Activated CD4-positive, alpha-beta T cell treated with anti-CD3 and anti-CD28 coated beads, Interleukin-2, amount 50 U/mL, for 4 hours (primary cell): ENCODE measurements at places on chromosomes 3 and 15.

DNA sequence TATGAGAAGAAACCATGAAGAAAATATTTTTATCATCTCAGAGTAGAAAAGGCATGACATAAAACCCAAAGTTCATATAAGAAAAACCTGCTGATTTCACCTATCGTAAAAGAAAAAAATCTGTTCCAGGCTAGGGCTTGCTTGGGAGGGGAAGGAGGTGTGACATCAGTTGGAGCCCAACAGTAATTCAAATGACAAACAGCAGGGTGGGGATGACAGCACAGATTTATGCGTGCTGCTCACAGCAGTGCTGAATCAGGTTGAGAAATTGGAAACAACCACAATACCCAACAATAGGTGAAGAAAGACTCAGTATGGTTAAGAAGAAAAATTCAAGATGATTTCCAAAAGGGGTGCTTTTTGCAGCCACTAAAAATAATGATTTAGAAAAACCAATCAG lies 172.4 kb downstream of the PDE8A start:
- no peak for DNase-seq

DNA sequence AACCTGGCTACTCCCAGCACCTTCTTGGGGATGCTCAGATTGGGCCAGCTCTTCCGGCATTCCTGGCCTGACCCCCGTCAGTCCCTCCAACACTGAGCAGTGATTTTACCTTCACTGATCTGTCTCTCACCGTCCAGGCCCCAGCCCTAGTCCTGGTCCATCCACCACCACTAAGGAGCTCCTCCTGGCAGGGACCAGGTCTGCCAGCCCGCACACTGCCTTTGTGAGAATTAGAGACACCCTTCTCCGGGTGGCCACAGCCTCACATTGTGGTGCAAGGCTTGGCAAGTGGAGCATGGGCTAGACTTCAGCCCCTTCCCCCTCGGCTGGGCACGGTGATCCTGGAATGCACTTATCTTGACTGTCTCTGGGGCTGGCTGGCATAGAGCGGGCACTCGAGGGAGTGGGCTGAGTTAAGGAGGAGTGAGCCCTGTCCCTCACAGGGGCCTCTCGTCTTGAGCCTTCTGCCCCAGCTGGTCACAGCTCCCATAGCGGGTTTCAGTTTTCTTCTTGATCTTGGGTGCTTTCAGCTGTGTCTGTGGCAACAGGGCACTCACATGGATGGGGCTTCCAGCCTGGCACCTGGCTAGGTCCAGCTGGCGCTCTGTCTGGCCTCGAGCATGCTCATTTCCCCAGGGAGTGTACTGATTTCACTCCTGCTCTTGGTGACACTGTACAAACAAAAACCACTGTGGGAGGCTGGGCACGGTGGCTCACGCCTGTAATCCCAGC lies 53.9 kb downstream of the LINGO1 start:
- DNase-seq, result no peak

DNA sequence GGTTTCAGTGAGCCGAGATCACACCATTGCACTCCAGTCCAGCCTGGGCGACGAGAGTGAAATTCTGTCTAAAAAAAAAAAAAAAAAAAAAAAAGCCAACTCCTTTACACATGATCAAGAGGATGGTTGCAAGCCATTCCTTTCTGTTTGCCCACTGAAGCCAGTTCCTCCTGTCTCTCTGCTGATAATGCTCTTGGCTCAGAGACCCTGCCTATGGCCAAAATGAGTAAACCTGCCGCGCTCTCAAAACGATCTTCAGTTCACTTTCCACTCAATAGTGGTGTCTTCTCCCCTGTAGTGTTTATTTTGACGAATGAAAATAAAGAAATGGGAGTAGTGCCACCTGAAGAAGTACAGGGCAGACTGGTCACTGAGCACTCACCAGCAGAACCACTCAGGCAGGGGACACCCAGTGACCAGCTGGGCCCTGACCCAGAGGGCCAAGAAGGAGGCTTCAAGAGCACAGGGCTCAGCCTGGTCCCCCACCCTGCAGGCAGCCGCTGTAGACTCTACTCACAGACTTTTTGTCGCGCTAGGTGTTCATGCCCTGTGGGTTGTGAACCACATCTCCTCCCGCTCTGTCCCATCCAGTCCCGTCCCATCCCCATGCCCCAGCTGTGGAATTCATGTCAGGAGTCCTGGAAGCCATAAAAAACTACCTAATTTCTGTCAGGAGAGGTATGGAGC lies 23.6 kb downstream of the GRAMD2A start:
- DNase-seq, result no peak

GRCh38 chr3:182861348-182861747 lies 68.0 kb downstream of the ATP11B start:
- DNase-seq, result no peak

DNA sequence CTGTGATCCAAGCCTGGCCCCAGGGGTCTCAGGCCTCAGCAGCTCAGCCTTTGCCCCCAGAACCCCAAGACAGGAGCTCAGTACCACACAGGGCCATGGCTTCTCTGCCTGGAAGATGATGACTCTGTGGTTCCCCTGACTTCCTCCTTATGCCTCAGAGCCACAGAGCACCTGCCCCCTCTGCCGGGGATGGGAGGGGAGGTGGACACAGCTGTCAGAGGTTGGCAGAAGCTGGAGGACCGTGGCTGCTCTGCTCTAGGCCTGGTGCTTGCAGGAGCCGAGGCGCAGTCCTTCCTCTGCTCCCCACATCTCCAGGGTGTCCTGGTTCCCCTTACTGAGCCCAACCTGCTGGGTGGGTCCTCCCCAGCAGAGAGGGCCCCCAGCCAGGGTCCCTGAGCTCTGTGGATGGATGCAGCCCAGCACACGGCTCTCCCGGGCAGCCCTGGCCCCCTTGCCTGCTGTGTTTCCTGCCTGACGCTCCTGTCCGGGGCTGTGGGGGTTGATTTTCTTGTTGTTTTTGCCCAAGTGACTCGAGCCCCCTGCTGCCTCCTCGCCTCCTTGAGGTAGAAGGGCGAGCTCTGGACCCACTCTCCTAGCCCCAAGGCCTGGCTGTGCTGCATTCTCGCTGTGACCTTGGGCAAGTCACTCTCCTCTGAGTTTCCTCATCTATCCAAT lies 36.6 kb downstream of the PSTPIP1 start:
- no peak for DNase-seq

- no peak for DNase-seq
Measured at GRCh38 chr3:135084405-135084804, 289.3 kb downstream of the EPHB1 start.
